Large intestine (tissue), 12 donors: ENCODE measurements at places on chromosomes 13 and 19. TPM values are rescaled to one million over a fixed set of nuclear protein-coding genes. Genes with fewer than 3 reads are reported as not detected.

Gene CD209
- 14.4 TPM for polyA plus RNA-seq

DNA sequence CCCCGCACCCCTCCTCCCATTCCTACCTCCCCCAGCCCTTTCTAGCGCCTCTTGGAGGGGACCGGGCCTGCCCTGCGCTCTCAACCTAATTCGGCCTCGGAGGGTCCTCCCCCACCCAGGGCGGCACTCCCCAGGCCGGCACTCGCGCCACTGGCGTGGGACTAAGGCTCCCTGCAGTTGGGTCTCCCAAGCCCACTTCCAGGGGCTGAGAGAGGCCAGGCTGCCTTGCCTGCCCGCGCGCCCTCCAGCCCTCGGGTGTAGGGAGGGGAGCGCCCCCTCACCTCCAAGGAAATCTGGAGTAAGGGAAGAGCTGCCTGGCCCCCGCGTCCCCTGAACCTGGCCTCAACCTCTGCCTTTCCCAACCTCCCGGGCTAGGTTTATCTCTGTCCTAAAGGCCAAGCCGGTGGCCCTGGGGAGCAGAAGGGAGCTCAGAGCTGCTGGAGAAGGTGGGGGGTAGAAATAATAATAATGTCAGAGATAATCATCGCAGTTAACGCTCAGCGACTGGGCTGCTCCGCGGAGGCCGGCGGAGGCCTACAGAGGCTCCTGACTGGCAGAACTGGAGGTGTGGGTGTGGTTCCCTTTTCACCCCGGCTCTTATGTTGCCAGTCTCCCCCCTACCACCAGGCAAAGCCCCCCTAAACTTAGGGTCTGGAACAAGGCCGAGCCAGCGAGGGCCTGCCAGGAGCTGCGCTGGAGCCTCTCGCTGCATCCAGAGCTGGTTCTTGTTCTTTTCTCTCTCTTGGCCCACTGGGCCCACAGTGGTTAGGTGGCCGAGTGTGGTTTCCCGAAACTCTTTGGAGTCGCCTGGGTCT, 9.6 kb downstream of the ZIC2 start:
- H3K4me3 ChIP-seq = no peak overlapping the region
- peaks cover 96% of the 10 kb centered on the region for H3K27me3 ChIP-seq
- no peak overlapping the region for H3K27ac ChIP-seq
- no peaks in the 10 kb centered on the region for H3K4me1 ChIP-seq
- H3K36me3 ChIP-seq = no peaks in the 10 kb centered on the region
- no peak for DNase-seq

GRCh38 chr19:653425-653824, 9.6 kb downstream of the RNF126 start:
- no peak overlapping the region for H3K27ac ChIP-seq
- no peak overlapping the region for H3K4me3 ChIP-seq
- peaks cover 69% of the 10 kb centered on the region for H3K36me3 ChIP-seq
- no peak for DNase-seq
- no peaks in the 10 kb centered on the region for H3K27me3 ChIP-seq

DNA sequence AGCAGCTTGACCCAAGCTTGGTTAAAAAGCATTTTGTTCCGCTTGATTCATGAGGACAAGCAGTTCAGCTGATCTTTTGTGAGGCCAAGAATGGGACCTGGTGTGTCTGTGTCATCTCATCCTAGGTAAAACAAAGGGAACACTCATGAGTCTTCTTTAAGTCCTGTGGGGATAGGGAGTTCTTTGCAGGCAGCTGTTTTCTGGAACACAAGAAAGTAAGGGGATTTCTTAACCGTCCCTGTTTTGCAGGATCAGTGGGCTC, 134.5 kb upstream of the TMTC4 start:
- H3K36me3 ChIP-seq = no peaks in the 10 kb centered on the region
- DNase-seq = no peak
- H3K4me1 ChIP-seq = peaks cover 7% of the 10 kb centered on the region

DNA sequence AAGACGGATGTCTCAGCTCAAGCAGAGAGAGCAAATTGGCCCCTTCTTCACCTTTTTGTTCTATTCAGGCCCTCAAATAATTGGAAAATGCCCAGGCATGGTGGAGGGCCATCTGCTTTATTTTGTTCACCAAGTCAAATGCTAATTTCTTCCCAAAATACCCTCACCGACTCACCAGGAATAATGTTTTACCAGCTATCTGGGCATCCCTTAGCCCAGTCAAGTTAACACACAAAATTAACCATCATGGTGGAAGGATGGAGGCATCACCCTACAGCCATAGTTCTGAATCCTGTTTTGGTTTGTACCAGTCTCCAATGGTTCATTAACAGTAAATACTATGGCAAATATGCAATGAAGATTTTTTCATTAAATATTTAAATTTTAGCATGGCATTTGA, 51.7 kb upstream of the SERP2 start:
- H3K4me1 ChIP-seq = no peaks in the 10 kb centered on the region
- no peak overlapping the region for H3K27ac ChIP-seq
- DNase-seq = no peak
- H3K36me3 ChIP-seq = no peaks in the 10 kb centered on the region
- no peaks in the 10 kb centered on the region for H3K27me3 ChIP-seq
- H3K4me3 ChIP-seq = no peak overlapping the region

- no peak overlapping the region for H3K27ac ChIP-seq
- H3K27me3 ChIP-seq = no peaks in the 10 kb centered on the region
- no peaks in the 10 kb centered on the region for H3K4me1 ChIP-seq
- no peaks in the 10 kb centered on the region for H3K36me3 ChIP-seq
- no peak for DNase-seq
These were observed 62.0 kb downstream of the TEX29 start for GRCh38 chr13:111382411-111382810.

DNA sequence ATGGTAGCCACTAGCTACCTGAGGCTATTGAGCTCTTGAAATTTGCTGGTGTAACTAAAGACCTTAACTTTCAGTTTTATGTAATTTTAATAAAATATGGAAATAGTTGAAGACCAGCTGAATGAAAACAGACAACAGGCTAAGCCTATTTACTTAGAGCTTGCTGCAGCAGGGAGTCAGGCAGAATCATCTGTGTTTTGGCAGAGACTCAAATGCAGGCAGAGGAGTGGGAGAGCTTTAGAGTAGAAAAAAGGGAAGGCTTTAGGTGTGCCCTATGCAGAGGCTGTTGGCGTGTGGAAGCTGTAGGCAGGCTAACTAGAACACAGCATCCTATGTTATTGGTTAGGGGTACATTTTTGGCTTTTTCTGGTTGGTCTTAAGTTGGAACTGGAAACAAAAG, 304.9 kb upstream of the NBEA start:
- no peaks in the 10 kb centered on the region for H3K4me1 ChIP-seq
- H3K36me3 ChIP-seq = no peaks in the 10 kb centered on the region
- no peaks in the 10 kb centered on the region for H3K27me3 ChIP-seq
- H3K4me3 ChIP-seq = no peak overlapping the region

GRCh38 chr19:44111910-44112463, 1.2 kb upstream of the ZNF225 start:
- peak; percentile 37 for DNase-seq
- no peaks in the 10 kb centered on the region for H3K4me1 ChIP-seq
- H3K4me3 ChIP-seq = peak overlapping the region; percentile 69

- no peaks in the 10 kb centered on the region for H3K4me1 ChIP-seq
- no peak for DNase-seq
- H3K27me3 ChIP-seq = no peaks in the 10 kb centered on the region
These were observed 29.4 kb upstream of the NDFIP2 start for GRCh38 chr13:79451500-79451962.

DNA sequence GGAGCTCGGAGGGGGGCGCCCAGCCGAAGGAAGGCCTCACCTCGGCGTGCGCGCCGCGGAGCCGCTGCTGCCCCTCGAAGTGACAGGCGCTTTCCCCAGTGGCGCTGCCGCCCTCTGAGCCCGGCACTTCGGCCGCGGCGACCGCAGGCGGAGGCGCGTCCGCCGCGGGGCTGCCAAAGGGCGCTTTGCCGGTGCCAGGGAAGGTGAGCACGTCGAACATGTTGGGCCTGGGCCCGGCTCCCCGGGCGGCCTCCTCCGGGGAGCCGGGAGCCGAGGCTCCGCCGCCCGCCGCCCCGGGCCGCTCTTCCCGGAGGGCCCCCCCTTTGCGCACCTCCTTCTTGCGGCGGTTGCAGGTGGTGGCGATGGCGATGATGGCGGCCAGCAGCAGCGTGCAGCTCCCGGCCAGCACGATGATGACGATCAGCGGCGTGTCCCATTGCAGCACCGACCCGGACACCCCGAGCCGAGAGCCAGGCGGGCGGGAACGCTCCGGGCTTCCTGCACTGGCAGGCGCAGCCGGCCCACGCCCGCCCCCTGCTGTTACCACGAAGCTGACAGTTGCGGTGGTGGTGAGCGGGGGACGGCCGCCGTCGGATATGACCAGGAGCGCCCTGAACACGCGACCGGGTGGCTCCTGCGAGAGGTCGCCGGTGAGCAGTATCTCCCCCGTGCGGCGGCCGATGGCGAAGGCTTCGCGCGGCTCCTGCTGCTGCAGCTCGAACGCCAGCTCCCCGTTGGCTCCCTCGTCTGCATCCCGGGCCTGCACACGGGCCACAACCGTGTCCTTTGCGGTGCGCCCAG, 2.5 kb downstream of the PCDH8 start:
- peaks cover 3% of the 10 kb centered on the region for H3K4me1 ChIP-seq
- no peak overlapping the region for H3K27ac ChIP-seq

- no peak overlapping the region for H3K27ac ChIP-seq
- H3K4me3 ChIP-seq = no peak overlapping the region
- no peaks in the 10 kb centered on the region for H3K36me3 ChIP-seq
These were observed 49.9 kb upstream of the MEDAG start for GRCh38 chr13:30856005-30856790.

Gene ZNF577
- polyA plus RNA-seq = 24.8 TPM

Gene SMARCA4
- polyA plus RNA-seq = 91.1 TPM

Gene OVOL3
- 0.09 TPM for polyA plus RNA-seq

Gene TBC1D4
- polyA plus RNA-seq = 10.1 TPM

Gene IFNL1
- 0.06 TPM for polyA plus RNA-seq

GRCh38 chr19:54665530-54665929, 2.7 kb downstream of the LILRB4 start:
- H3K36me3 ChIP-seq = no peaks in the 10 kb centered on the region
- DNase-seq = no peak
- H3K27me3 ChIP-seq = no peaks in the 10 kb centered on the region
- no peak overlapping the region for H3K27ac ChIP-seq

DNA sequence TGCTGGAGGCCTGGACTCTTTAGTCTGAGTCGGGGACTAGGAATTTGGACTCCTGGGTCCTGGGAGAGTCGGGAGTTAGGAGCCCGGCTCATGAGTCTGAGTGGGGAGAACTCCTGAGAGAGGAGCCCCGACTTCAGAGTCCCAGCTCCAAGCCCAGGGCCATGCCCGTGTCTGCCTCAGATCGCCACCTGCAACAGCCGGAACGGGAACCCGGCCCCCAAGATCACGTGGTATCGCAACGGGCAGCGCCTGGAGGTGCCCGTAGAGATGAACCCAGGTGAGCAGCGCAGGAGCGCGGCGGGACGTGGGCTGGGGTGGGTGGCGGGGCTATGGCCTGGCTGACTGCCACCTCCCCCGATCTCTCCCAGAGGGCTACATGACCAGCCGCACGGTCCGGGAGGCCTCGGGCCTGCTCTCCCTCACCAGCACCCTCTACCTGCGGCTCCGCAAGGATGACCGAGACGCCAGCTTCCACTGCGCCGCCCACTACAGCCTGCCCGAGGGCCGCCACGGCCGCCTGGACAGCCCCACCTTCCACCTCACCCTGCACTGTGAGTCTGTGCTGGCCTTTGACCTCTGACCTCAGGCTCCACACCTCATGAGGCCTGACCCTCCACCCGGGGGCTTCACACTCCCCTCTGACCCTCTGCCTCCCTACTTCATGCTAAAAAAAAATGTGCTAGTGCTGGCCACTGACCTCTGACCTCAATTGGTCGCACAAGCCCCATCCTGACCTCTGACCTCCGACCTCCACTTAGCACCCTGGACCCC, 4.4 kb downstream of the BCAM start:
- H3K4me1 ChIP-seq = peaks cover 37% of the 10 kb centered on the region
- no peak overlapping the region for H3K27ac ChIP-seq
- H3K36me3 ChIP-seq = peaks cover 26% of the 10 kb centered on the region
- no peaks in the 10 kb centered on the region for H3K27me3 ChIP-seq

- peaks cover 52% of the 10 kb centered on the region for H3K27me3 ChIP-seq
- H3K4me3 ChIP-seq = no peak overlapping the region
- no peak overlapping the region for H3K27ac ChIP-seq
- DNase-seq = no peak
These were observed 1.1 kb downstream of the SYCN start for GRCh38 chr19:39202998-39203355.

Gene TM9SF2
- polyA plus RNA-seq = 233 TPM

- H3K27me3 ChIP-seq = peaks cover 56% of the 10 kb centered on the region
- no peak overlapping the region for H3K4me3 ChIP-seq
- no peak for DNase-seq
- peaks cover 5% of the 10 kb centered on the region for H3K4me1 ChIP-seq
- no peaks in the 10 kb centered on the region for H3K36me3 ChIP-seq
- H3K27ac ChIP-seq = no peak overlapping the region
These were observed 403 bp upstream of the SIAH3 start for GRCh38 chr13:45851956-45852355.

GRCh38 chr13:46057256-46058015, 4.9 kb upstream of the ZC3H13 start:
- no peak overlapping the region for H3K4me3 ChIP-seq
- no peaks in the 10 kb centered on the region for H3K36me3 ChIP-seq
- H3K27ac ChIP-seq = no peak overlapping the region
- H3K4me1 ChIP-seq = no peaks in the 10 kb centered on the region
- peaks cover 3% of the 10 kb centered on the region for H3K27me3 ChIP-seq

- no peak for DNase-seq
- peaks cover 7% of the 10 kb centered on the region for H3K4me1 ChIP-seq
- no peak overlapping the region for H3K27ac ChIP-seq
- no peaks in the 10 kb centered on the region for H3K36me3 ChIP-seq
These were observed 3.3 kb upstream of the MEIS3 start for GRCh38 chr19:47422417-47423163.

DNA sequence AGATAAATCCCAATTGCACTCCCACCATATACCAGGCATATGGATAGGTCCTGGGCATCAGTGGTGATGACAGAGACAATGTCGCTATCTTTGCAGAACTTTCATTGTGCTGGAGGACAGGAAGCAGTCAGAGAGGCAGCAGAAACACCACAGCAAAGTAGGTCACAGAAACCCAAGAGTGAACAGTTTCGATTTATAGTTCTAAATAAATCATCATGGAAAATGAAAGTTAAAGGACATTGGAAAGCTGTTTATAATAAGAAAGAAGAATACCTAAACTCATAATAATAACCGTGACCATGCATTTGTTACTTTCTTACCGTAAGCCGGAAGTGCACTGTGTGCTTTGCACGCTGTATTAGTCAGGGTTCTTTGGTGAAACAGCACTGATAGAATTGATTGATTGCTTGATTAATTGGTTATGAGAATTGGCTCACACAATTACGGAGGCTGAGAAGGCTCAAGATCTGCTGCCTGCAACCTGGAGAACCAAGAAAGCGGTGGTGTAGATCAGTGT, 38.9 kb downstream of the ALOX5AP start:
- no peak for DNase-seq
- no peak overlapping the region for H3K4me3 ChIP-seq
- no peak overlapping the region for H3K27ac ChIP-seq
- H3K27me3 ChIP-seq = no peaks in the 10 kb centered on the region
- H3K36me3 ChIP-seq = no peaks in the 10 kb centered on the region
- H3K4me1 ChIP-seq = no peaks in the 10 kb centered on the region

GRCh38 chr13:26653310-26653709, 95.8 kb downstream of the WASF3 start:
- no peak overlapping the region for H3K27ac ChIP-seq
- DNase-seq = no peak
- no peaks in the 10 kb centered on the region for H3K4me1 ChIP-seq
- no peaks in the 10 kb centered on the region for H3K27me3 ChIP-seq
- no peak overlapping the region for H3K4me3 ChIP-seq

GRCh38 chr19:5231857-5232678, 108.5 kb downstream of the PTPRS start:
- H3K36me3 ChIP-seq = no peaks in the 10 kb centered on the region
- no peaks in the 10 kb centered on the region for H3K4me1 ChIP-seq
- no peak overlapping the region for H3K4me3 ChIP-seq
- H3K27ac ChIP-seq = no peak overlapping the region
- H3K27me3 ChIP-seq = peaks cover 3% of the 10 kb centered on the region
